Muscle of leg (tissue), 16 donors: ENCODE measurements at places on chromosomes 12 and 14.

DNA sequence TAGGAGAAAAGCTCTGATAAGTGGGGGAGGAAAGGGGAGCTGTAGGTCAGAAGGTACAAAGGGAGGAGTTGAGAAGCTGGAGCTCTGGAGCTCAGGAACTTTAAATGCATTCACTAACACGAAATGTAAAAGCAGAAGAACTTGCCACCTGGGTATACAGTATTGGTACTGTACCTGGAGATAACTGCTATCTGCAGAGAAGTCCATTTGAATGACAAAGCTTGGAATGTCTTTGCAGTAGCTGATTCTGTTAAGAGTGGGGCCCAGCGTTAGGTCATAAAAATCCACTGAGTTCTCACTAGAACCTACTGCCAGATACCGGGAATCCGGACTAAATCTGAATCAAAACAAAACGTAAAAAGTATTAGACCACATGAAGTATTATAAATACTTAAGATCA, 55.6 kb downstream of the ZC3H14 start:
- no peaks in the 10 kb centered on the region for H3K27me3 ChIP-seq
- H3K36me3 ChIP-seq: peaks cover 3% of the 10 kb centered on the region
- H3K4me1 ChIP-seq: peaks cover 2% of the 10 kb centered on the region
- H3K4me3 ChIP-seq: no peak overlapping the region
- H3K27ac ChIP-seq: no peak overlapping the region
- no peak for DNase-seq

DNA sequence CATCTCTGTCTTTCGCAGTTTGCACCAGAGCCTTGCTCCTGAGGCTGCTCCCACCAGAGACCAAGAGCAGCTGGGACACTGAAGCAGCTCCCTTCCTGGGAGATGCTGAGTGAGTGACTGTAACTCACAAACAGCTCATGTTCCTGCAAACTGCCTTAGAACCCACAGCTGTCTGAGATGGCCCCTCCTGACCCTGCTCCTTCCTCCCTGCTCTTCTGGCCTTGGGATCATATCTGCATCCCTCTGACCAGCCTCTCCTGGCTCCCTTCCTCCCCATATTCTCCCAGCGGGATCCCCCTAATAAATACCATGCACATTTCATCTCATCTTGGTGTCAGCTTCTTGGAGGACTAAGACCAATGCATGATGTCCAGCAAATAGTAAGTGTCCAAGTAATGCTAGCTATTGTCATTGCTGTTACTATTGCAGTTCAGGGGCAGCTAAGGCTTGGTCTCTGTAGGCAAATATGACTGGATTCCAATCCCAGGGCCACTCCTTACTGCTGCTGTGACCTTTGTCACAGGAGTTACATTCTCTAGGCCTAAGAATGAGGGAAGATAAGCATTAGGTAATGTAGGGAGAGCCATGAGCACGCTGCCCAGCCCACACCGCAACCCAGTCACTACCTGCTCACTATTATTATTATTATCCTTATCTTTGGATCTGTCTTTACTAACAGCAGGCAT, 47.9 kb downstream of the SYNE3 start:
- H3K27ac ChIP-seq: peak overlapping the region; percentile 35
- DNase-seq: peak; percentile 92
- H3K36me3 ChIP-seq: peaks cover 47% of the 10 kb centered on the region
- H3K4me1 ChIP-seq: peaks cover 77% of the 10 kb centered on the region
- H3K4me3 ChIP-seq: no peak overlapping the region
- no peaks in the 10 kb centered on the region for H3K27me3 ChIP-seq

GRCh38 chr12:64293654-64294364, 71.7 kb upstream of the KICS2 start:
- no peak overlapping the region for H3K27ac ChIP-seq
- no peaks in the 10 kb centered on the region for H3K27me3 ChIP-seq
- no peaks in the 10 kb centered on the region for H3K4me1 ChIP-seq
- no peak overlapping the region for H3K4me3 ChIP-seq
- H3K36me3 ChIP-seq: no peaks in the 10 kb centered on the region

GRCh38 chr12:11863478-11863906, 207.2 kb upstream of the BCL2L14 start:
- DNase-seq: peak; percentile 86
- peaks cover 8% of the 10 kb centered on the region for H3K36me3 ChIP-seq
- peaks cover 31% of the 10 kb centered on the region for H3K4me1 ChIP-seq
- peak overlapping the region; percentile 87 for H3K27ac ChIP-seq
- H3K4me3 ChIP-seq: no peak overlapping the region

DNA sequence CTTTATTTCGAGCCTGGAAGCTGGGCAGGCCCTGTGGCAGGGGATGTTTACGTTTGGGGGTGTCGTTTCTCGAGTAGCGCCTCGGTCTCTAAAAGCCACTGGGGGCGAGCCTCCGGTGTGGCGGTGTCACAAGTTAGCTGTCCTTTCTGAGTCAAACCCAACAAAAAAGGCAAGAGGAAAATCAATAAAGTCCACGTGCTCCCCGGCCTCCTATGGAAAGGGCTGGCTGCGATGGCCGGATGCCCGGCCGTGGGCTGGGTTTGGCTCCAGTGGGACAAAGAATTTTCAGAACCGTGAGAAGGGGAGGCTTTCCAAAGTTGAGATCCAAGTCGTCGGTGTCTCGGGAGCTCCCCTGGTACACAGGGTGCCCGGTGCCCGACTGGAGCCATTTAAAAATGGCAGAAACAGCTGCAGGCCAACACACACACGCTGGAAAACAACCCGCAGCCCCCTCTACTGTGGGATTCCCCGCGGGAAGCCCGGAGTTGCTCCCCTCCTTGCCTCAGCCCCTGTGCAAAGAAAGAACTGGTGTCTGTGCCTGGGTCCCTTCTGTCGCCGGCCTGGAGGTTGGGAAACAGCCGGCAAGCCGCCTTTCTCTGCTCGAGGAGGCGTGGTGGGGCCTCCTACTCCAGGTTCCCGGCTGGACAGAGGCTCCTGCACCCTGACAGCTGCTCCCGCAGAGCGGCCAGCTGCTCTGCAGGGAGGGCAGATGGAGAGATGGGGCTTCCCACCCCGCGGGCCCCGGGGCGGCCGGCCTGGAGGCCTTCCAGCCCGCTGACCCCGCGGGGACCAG, 1.9 kb downstream of the BCL7A start:
- DNase-seq: peak; percentile 93
- H3K4me3 ChIP-seq: peak overlapping the region; percentile 71
- no peaks in the 10 kb centered on the region for H3K36me3 ChIP-seq
- H3K4me1 ChIP-seq: peaks cover 37% of the 10 kb centered on the region
- peak overlapping the region; percentile 97 for H3K27ac ChIP-seq
